Right renal cortex interstitium (tissue), 3 donors: ENCODE measurements at places on chromosomes 11 and 22. TPM values are rescaled to one million over a fixed set of nuclear protein-coding genes. Genes with fewer than 3 reads are reported as not detected.
A peak's percentile ranks its signal among the peaks of the same experiment; 100 is the strongest.

The CHADL gene
- polyA plus RNA-seq = 2.7 TPM

The CCDC81 gene
- polyA plus RNA-seq = 1.5 TPM

The GRM5 gene
- polyA plus RNA-seq = 0.20 TPM

The OR5M8 gene
- polyA plus RNA-seq = not detected

The OTOG gene
- polyA plus RNA-seq = 0.76 TPM

The AMPD3 gene
- polyA plus RNA-seq = 5.3 TPM

The TNNT3 gene
- polyA plus RNA-seq = 7.3 TPM

The JHY gene
- 13.4 TPM for polyA plus RNA-seq

The ABCG4 gene
- polyA plus RNA-seq = 0.74 TPM

The HBG2 gene
- polyA plus RNA-seq = 2,461 TPM

DNA sequence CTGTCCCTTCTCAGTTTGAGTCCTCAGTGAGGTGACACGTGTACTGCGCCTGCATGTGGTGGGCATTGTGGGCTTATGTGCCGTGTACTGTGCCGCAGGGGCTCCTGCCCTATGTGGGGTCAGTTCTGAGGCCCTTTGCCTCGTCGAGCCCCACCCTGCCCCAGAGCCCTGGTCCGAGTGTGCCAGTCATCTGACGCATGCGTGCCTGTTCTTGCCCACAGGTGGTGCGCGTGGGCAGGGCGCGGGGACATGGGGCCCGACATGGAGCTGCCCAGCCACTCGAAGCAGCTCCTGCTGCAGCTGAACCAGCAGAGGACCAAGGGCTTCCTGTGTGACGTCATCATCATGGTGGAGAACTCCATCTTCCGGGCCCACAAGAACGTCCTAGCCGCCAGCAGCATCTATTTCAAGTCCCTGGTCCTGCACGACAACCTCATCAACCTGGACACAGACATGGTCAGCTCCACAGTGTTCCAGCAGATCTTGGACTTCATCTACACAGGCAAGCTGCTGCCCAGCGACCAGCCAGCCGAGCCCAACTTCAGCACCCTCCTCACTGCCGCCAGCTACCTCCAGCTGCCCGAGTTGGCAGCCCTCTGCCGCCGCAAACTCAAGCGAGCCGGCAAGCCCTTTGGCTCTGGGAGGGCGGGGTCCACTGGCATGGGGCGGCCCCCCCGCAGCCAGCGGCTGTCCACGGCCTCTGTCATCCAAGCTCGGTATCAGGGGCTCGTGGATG, 22.3 kb upstream of the TMEM191C start:
- DNase-seq = no peak

GRCh38 chr11:57073128-57073527, 84.4 kb downstream of the OR5AK2 start:
- no peak for DNase-seq

DNA sequence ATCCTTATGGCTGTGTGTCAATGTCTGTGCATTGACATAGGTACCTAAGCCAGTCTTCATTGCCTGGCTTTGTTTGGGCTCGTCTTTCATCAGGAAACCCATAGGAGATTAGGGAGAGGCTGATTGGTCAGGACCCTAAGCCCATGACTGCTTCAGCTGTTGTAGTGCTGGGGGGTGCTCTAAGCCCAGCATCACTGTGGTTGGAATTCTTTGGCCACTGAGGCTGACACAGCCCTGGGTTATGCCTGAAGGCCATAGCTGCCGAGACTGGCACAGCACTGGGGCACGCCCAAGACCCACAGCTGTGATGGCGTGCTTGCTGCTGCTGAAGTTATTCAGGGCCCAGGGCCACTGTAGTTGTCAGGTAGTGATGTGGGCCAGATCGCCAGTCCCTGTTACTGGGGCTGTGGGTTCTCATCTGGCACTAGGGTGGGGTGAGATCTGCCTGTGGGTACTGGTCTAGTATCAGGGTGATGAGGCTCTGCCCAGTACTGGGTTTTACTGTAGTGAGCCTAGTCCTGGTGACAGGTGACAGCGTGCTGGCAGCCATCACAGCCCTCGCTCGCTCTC, 4.9 kb downstream of the USP18 start:
- DNase-seq = no peak

DNA sequence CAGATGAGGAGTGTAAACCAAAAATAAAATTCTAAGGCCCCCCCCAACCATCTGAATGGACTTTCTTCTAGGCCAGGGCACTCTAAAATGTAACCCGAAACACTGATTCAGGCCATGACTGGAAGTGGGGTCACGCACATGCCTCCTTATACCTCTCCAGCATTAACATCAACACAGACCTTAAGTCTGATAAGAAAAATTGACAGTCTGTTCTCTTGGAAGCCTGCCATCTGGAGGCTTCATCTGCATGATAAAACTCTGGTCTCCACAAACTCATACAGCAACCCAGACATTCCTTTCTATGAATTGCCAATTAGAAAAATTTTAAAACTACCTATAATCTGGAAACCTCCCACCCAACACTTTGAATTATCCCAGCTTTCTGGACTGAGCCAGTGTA, 3.9 kb upstream of the SERGEF start:
- DNase-seq = no peak

DNA sequence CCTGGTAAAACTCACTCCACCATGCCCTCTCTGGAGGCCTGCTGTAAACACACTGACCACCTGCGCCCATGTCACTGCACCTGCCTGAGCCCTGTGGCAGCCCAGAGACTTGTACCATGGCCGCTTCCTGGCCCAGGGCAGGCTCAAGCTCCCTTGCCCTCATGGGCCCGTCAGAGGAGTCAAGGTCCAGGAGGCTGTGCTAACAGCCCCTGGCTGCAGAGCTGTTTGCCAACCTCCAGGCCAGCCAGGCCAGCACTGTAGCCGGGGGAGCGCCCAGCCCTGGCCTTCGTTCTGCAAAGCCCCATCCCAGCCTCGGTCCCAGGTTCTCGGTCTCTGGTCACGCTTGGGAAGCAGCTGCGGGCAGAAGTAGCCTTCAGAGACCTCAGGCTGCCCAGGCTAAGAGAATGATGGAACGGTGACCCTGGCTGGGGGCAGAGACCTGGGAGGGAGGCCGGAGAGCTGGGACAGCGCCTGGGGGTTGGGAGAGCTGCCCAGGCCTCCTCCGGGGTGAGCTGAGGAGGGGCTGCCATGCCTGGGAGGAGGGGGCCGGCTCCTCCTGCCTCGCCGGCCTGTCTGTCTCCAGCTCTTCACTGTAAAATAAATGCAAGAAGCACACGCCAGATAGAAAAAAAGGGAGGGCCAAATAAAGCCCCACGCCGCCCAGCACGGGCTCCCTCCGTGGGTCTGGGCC, 11.9 kb upstream of the TCF20 start:
- no peak for DNase-seq

- DNase-seq = peak; percentile 38
These were observed 2.1 kb upstream of the DMC1 start for GRCh38 chr22:38572065-38572464.

GRCh38 chr11:44397586-44398178, 87.7 kb upstream of the ALX4 start:
- DNase-seq = no peak

GRCh38 chr11:204587-205109, 2.6 kb downstream of the BET1L start:
- DNase-seq = no peak

GRCh38 chr11:120775986-120776951, 247.6 kb upstream of the TBCEL start:
- no peak for DNase-seq

- no peak for DNase-seq
These were observed 32.8 kb downstream of the MS4A2 start for GRCh38 chr11:60121264-60121663.

- DNase-seq = no peak
These were observed 24.6 kb downstream of the RASD2 start for GRCh38 chr22:35564975-35565867.

- no peak for DNase-seq
These were observed 2.0 kb downstream of the KCNE3 start for GRCh38 chr11:74465291-74465708.

DNA sequence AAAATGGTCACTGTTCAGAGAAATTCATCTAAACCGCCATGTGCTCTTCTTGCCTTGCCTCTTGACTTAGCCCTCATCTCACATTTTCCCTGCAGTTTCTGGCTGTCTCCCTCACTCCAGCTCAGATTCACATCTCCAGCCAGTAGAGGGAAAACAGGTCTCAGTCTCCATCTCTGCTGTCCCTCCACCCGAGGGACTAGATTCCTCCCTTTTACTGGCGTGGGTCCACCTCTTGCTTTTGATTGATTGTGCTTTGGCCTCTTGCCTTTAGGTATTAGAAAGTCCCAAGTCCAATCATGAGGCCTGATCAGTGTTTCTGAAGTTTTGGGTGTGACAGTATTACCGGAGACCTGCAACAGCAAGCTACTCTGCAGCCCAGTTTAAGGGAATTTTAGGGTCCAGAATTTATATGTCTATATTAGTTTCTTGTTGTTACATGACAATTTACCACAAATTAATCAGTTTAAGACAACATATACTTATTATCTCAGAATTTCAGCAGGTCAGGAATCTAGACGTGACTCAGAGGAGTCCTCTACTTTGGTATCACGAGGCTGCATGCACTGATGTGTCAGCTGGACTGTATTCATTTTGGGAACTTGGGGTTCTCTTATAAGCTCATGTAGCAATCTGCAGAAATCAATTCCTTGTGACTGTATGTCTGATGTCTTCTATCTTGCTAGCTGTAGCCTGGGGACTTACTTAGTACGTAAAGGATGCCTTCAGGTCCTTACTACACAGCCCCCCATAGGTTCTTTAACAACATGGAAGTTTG, 805.2 kb upstream of the CCDC90B start:
- no peak for DNase-seq

- DNase-seq = no peak
These were observed 958.7 kb upstream of the FAT3 start for GRCh38 chr11:91265946-91266345.

DNA sequence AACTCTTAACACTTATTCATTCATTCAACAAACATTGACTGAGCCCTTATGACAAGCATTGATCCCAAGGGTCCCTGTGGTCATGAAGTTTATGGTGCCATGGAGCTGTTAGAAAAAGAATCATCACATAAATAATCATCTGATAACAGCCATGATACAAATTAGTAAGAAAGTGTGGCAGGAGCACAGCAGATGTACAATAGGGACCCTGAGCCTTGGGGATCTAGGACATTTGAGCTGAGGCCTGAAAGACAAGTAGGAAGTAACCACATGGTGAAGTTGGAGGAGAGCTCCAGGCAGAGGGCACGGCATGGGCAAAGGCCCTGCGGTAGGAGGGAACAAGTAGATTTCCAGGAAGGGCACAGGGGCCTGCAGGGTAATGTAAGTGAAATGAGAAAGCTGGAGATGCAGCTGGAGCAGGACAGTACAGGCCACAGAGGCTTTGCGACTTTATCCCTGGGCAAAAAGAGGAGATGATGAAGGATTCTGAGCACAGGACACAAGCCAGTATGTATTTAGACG, 6.8 kb upstream of the TCF20 start:
- DNase-seq = no peak

DNA sequence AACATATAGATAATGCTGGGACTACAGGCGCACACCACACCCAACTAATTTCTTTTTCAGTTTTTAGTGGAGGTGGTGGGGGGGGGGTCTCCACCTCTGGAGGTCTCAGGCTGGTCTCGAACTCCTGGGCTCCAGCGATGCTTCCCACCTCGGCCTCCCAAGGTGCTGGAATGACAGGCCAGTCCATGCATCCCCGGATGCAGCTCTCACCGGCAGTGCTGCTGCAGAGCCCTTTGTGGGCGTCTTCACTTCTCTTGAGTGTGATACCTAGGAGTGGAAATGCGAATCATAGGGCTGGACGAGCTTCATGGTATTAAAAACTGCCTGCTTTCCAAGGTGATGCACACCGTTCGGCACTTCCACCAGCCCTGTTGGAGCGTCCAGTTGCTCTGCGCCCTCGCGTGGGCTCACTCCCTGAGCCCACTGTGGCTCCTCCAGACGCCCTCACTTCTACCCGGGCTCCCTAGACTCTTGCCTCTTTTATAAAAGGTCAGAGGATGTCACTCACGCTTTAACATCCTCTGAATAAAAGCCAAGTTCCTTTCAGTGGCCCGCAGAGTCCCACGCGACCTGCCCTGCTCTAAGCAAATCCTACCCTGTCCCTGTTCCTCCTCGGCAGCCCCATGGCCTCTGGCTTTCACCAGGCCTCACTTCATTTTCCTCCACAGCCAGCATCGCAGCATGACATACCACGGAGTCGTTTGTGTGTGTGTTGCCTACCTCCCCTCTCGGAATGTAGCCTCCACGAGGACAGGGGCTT, 837 bp upstream of the BID start:
- no peak for DNase-seq

DNA sequence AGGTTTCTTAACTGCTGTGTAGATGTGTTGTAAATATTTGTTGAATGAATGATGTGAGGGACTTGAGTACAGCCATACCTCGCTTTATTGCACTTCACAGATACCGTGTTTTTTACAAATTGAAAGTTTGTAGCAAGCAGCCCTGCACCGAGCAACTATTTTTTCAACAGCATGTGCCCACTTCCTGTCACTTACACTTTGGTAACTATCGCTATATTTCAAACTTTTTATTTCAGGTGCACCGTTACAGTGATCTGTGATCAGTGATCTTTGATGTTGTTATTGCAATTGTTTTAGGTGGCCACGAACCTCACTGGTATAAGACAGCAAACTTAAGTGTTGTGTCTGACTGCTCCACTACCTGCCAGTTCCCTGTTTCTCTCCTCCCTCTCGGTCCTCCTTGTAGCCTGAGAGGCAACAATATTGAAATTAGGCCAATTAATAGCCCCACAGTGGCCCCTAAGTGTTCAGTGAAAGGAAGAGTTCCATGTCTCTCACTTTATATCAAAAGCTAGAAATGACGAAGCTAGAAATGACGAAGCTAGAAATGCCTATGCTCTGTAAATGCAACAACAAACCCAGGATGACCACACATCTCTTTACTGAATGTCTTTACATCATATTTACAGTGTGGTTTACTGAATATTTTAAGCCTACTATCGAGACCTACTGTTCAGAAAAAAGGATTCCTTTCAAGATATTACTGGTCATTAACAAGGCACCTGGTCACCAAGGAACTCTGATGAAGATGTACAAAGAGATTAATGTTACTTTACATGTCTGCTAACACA, 1.0 kb downstream of the SFI1 start:
- DNase-seq = no peak

GRCh38 chr11:77381729-77382665, 80.5 kb upstream of the GDPD4 start:
- no peak for DNase-seq

- no peak for DNase-seq
These were observed 110.9 kb downstream of the KCNC1 start for GRCh38 chr11:17845431-17845881.

DNA sequence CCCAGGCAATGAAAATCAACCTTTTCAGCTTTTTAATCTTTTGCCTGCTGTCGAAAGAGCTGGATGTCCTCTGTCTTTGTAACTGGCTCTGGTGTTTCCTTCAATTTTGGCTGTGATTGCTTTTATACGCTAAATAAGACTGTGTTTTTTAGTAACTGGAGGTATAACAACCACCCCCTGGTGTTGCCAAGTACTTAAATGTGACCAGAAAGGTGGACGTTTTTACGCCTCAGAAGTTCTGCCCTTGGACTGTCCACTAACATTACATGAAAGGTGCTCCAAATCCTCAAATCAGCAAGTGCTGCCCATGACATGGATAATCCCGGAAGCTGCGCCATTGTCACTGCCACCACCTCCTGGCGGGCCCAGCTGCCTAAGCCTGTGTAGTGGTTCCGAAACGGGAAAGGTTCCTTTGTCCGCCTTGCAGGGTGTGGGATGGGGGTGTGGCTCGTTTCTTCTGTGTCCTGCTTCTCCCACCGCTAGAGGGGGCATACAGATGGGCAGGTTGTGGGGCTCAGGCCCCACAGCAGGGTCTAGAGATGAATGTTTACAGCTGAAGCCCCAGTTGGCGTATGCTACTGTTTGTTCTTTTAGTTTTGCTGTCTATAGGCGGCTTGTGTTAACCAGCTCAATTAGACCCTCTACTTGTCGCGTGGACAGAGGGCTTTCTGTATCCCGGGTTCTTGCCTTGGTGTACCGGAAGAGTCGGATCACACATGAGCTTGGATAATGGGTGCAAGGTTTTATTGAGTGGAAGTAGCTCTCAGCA, 82.2 kb upstream of the SEPTIN5 start:
- no peak for DNase-seq
